ENCODE measurements at places on chromosomes 1 and 21.

DNA sequence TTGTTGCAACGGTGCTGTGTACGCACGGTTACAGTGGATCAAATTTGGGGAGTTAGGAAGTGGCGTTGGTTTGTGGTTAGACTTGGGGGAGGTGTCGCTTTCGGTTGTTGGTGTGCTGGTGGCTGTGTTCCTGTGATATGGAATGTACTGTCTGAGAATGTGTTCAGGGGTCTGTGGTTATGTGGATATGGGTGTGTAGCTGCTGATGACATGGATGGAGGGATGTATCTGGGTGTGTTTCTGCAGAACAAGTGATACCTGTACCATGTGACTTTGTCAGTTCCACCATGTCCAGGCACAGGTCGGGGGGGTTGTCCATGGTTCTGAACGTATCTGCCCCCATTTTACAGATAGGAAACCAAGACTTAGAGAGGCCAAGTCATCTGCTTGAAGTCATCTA lies 22.7 kb downstream of the PAX7 start:
- DNase-seq: no peak

GRCh38 chr1:50077273-50077672 lies 31.4 kb upstream of the ELAVL4 start:
- DNase-seq: no peak

- no peak for DNase-seq
These were observed 33.9 kb upstream of the ZNF362 start for GRCh38 chr1:33222381-33222780.

DNA sequence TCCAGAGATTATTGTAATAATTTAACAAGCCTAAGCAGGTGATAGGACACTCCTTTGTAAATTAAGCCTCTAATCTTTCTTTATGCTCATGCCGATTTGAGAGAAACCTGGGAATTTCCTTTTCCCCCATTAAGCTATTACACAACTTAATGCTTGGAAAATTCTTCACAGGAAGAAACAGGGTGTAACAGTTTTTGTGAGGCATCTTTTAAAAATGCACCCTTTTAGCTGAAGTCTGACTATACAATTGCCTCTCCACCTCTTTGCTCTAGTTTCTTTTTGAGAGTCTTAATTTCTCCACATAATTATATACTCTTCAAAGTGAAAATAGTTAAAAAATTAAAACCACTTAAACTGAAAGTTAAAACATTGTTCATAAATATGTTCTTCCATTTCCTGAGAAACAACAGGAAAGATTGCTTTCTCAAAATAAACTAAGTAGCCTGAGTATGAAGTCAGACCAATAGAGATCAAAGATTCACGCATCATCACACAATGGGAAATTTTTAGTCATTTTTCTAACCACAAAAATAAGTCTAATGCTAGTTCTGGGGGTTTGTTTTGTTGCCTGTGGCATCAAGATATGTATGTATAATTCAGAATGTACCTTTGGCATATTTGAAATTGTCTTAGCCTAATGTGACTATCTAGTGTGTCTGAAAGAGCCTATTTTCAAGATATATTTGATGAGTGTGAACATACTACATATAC lies 34.7 kb downstream of the LRRC8D start:
- DNase-seq: peak; percentile 67

- peak; percentile 19 for DNase-seq
These were observed 2.7 kb upstream of the KIF21B start for GRCh38 chr1:201026234-201026633.

DNA sequence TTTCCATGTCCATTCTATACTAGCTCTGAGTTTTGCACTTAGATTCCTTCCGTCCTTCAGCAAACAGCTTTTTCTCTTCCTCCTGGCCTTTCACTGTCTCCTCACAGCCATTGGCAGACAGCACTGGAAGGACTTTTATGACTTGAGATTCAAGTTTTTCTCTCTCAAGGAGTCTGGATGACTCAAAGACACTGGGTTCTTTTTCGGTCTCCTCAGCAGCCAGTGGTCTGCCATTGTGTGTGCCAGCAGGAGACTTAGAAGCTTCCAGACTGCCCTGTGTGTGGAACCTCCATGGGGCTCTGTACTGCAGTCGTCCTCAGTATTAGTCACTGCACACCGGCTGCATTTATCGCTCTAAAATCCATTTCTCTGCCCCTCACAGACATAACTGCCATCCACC lies 30.5 kb downstream of the NTNG1 start:
- no peak for DNase-seq

DNA sequence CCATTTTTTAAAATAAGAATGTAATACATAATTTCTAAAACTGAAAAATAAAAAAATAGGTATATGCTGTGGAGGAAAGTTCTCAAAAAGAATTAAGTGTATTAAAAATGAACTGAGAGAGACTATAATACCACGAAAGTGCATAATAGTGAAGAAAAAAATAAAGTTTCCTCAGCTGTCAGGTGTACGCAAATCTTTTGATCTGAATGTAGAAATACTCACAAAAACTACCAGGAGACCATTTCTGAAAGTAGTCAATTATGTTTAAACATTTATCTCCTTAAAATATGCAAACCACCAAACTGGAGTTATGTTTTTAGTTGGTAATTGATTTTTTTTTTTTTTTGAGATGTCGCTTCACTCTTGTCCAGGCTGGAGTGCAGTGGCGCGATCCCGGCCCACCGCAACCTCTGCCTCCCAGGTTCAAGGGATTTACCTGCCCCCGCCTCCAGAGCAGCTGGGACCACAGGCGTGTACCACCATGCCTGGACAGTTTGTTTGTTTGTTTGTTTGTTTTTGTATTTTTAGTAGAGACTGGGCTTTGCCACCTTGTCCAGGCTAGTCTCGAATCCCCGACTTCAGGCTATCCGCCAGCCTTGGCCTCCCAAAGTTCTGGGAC lies 1169.2 kb upstream of the B3GALT2 start:
- DNase-seq: no peak

DNA sequence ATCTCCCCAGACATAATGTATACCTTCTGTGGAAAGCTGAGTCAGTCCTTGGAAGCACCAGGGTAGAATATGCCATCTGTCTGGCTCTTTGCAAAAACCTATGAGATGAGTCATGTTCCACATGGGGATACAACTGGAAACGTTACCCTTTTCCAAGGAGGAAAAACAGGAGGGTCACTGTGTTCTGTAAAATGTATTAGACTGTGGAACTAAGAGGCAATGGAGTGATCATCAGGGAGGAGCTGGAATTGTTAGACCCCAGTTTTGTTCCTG lies 16.1 kb upstream of the PSMD4 start:
- peak; percentile 96 for DNase-seq

- no peak for DNase-seq
These were observed 117.5 kb downstream of the C1orf21 start for GRCh38 chr1:184504040-184504954.

- no peak for DNase-seq
These were observed 36.2 kb downstream of the OSBPL9 start for GRCh38 chr1:51653127-51653526.
